ENCODE measurements at places on chromosomes 5 and 9.

DNA sequence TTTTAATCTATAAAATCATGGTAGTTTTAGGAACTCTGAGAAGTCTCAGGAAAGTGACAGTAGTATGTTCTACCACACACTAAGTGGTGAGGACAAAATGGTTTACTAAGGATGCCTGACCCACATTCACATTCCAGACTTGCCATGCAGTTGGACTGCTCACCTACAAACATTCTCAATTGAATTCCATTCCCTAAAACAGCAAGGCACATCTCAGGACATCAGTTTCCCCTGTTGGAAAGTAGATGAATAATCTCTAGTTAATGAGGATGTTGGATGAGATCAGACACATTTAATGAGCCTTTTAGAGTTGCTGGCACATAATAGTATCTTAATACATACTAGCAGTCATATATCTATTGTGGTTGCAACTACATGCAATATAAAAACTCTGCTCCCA is 76.6 kb downstream of the ZNF618 start:
- no peak for DNase-seq

DNA sequence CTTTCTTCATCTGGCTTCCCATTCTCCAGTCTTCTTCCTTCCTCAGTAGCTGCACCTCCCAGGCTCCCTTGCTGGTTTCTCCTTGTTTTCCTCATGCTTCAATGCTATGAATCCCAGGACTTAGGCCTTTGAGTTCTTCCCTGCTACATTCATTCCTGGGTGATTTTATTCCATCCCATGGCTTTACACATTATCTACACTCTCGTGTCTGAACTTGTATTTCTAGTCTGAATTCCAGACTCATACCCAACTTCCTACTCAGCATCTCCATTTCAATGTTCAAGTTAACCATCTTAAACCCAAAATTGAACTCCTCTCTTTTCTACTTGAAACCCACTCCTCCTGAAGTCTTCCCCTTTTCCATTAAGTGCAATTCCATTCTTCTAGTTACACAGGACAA is 20.0 kb downstream of the SLC24A2 start:
- DNase-seq, result no peak

DNA sequence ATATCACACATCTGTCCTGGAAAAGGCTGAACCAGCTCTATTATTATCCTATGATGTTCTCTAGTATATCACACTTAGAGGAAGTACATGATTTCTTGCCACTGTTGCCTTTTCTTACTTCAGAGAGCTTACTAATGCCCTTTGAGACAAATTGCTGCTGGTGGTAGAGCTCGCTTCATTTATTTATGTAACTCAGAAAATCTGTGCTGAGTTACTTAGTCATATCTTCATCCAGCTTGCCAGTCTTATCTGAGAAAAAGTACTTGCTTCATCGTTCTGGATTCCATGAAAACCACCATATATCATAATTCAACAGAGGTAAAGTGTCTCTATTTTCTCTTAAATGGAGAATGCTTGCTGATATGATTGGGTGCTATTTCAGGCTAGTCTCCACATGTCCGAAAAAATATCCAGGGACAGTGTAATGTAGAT is 26.6 kb downstream of the PTPDC1 start:
- DNase-seq, result no peak

GRCh38 chr5:57650360-57651069 is 167.9 kb upstream of the ACTBL2 start:
- no peak for DNase-seq

Data from NCI-H1105 (cell line).